Posterior vena cava (tissue), 2 donors: ENCODE measurements at places on chromosomes 7 and 10. TPM values are rescaled to one million over a fixed set of nuclear protein-coding genes. Genes with fewer than 3 reads are reported as not detected.

DNA sequence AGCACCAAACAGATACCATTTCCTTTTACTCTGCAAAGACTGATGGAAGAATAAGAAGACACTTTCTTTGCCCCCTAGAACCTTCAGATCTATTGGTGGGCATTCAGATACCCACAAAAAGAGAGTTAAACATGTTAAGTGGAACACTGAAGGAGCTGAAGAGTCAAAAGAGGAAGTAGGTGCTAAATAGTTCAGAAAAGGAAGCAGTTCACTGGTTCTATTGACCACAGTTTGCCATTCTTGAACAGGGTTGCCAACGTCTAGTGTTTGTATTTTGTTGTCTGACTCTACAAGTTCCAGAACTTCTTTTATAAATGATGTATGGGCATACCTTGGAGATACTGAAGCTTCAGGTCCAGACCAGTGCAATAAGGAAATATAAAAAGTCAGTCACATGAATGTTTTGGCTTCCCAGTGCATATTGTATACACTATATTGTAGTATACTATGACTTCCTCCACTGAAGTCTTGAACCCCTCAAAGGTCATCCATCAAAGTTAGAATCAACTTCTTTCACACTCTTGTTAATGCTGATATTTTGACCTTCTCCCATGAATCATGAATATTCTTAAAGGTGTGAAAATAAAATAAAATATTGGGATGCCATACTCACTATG is 47.5 kb upstream of the AGR3 start:
- DNase-seq, result no peak

DNA sequence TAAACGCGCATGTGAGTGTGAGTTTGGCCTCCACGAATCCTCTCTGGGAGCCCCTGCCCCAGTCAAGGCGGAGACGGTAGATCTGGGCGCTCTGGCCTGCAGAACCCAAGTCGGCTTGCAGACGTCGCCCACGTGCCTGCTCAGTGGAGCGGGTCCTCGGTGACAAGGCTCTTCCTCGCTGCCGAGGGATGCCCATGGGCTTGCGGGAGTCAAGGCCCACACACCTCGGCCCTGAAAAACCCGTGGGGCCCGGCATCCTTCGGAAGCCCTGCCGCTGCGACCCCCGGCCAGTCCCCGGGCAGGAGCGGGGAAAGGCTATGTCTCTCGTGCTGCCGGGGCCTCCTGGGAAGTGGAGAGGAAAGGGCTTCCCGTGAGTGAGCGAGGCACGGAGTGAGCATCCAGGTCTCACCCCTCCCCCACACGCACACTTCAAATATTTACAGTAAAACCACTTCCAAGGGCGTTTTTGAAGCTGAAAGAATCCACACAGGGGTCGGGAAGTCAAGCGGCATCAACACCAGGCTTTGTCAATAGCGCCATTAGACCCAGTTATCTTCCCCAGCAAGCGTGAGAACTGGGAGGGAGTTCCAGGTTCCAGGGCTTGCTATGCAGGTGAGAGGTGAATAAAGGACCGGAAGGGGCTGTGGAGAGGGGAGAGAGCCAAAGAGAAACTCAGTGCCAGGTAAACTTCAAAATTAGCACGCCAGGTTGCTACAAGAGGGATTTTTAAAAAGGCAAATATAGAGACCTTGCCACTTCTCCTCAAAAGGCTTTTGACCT is 1.1 kb upstream of the MNX1 start:
- no peak for DNase-seq

- no peak for DNase-seq
Measured at GRCh38 chr10:16787361-16787791, 29.8 kb downstream of the RSU1 start.

GRCh38 chr10:47361293-47361692 is 13.1 kb downstream of the RBP3 start:
- DNase-seq, result peak; percentile 80

- no peak for DNase-seq
Measured at GRCh38 chr7:117836-118614, 74.3 kb upstream of the FAM20C start.

DNA sequence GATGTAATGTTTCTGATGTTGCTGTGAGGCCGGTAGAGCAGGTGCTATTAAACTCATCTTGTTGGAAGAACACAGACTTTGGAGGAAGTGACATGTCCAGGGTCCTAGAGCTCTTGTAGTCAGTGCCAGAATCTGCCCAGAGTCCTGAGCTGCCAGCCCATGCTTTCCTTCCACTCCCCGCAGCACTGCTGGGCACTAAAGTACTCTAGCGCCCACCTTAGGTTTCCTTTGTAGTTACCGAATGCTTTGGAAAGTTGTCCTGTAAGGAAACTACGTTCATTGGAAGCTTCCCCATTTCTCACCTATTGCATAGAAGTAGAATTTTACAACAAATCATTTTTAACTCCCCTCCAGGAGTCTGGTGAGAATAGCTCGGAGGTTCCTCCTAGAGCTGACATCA is 11.0 kb downstream of the ZNF862 start:
- no peak for DNase-seq

DNA sequence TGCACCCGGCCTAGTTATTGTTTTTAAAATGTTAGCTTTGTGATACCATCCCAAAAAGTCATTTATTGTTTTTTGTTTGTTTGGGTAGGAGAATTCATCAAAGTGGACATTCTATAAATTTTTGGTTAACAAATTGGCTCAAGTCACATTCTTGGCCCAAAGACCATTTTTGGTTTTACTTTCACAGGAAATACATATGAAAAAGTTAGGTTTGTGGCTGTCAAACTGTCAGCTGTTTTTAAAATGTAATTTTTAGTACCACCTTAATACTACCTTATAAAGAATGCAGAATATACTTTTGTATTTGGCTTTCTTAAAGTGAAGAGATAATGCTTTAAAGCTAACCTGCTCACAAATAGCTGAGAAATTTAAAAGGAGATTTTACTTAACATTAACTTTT is 25.1 kb downstream of the TMEM168 start:
- DNase-seq, result no peak

- no peak for DNase-seq
Measured at GRCh38 chr10:48579251-48579960, 25.5 kb downstream of the ARHGAP22 start.

DNA sequence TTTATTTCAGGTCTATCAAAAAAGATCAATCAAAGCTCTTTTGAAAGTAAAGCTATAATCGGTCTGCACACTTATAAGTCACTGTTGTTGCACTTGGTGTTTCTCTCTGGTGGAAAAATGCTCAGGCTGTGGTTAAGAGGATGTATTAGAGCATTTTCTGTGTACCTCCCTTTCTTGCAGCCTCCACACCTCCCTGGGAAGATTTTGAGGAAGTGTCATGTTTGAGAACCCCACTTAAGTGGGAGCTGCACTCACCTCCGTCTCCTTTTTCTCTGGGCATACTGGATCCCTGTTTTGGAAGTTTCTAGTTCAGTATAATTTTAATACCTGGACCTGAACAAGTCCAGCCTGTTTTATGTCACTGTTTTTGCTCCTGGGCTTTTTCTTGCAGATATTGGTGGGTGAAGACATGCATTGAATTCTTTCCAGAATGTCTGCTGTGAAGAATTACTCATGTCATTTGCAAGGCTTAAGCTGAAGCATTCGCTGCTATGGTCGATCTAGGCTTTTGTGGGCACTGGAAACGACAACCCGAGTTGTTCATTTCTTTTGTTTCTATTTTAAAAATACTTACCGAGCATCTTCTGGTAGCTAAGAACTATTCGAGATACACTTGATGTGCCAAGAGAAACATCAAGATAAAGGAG is 36.6 kb downstream of the TCF7L2 start:
- no peak for DNase-seq

GRCh38 chr10:15461353-15462108 is 90.4 kb upstream of the FAM171A1 start:
- DNase-seq, result no peak

DNA sequence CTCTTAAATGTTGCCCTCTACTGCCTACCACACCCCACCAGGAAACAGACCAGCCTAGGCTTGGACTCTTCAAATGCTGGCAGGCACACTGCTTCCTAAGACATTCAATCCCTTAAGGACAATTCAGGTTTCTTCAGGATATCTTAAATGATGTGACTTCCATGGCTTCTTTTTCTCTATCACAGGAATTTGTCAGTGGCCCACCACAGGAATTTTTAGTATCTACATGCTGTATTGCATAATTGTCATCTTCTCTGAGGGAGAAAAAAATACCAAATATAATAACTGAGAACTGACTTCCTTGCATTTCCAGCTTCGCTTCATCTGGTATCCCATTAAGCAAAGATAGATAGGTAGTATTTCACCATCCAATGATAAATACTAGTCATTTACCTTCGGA is 129.3 kb downstream of the WNT2 start:
- no peak for DNase-seq

GRCh38 chr10:48475943-48476278 is 129.0 kb downstream of the ARHGAP22 start:
- no peak for DNase-seq

DNA sequence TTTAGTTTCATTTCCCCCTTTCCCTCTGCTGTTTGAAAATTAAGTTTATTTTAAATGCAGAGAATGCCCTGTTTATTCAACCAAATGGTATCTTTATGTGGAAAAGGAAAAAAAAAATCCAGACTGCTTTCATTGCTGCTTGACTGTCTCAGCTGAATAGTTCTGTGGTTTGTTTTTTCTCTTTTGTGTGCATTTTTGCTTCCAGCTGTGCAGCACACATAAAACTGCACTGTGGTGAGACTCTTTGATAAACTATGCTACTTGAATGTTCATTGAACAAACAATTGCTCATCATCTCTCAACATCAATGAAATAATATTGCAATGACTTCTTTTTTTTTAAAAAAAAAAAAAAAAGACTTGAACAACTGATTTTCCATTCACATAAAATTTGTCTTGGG is 78.6 kb upstream of the GLI3 start:
- DNase-seq, result no peak

GRCh38 chr10:1360011-1360557 is 303.9 kb downstream of the WDR37 start:
- DNase-seq, result peak; percentile 71

DNA sequence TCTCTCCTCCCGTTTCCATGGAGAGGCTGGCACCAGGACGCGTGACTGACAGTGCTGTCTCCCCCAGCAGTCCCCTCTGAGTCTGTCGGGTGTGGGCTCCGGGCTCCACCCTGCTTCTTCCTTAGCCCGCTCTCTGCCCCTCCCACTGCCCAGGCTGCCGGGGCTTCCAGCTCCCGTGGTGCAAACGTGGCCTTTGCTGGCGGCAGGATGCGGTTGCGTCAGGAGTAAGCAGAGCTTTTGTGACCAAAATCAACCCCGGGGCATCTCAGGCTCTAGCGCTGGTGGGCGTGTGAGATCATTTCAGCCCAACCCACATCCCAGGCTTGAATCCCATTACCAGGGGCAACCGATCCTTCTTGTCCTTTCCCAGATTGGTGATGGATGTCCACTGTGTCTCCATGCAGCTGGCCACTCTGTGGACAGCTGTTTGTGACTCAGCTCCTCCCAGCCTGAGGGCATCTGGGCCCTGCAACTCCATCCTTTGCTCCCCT is 28.2 kb downstream of the PTPRE start:
- no peak for DNase-seq

DNA sequence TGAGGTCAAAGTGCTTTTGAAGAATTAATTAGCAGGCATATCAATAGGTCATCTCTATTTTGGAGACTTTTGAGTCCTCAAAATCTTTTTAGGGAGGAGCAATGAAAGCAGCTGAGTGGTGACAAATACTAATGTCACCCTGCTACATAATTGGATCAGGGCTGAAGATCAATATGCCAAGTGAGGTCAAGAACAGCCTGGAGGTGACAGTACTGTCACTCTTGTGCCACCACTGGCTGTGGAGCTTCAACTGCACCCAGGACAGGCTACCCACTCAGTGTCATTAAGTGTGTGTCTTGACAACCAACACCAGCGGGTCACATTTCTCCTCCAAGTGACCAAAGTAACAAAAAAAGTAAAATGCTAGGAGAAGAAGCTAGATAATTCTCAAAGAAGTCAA is 167.8 kb downstream of the DOCK4 start:
- no peak for DNase-seq

DNA sequence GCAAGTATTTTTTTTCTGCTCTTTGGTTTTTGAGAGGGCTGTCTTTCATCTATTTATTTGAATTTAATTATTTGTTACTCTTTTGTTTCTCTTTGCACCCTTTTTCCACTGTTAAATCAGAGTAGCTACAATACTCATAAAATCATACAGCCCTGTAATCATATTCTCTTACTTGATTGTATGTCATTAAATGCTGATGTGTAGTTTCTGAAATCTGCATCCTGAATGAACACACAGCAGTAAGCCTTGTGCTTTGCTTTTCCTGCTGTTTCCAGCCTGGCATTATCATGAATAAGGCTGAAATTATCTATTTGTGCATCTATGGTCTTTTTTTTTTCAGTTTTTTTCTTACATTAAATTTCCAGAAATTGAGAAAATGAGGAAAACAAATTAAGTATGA is 4.1 kb downstream of the LRRC18 start:
- no peak for DNase-seq

- DNase-seq, result no peak
Measured at GRCh38 chr10:123309731-123310130, 155.5 kb downstream of the BUB3 start.

Gene PSD
- total RNA-seq, result 0.24 TPM

Gene RBP4
- total RNA-seq, result 3.2 TPM
